ENCODE measurements at places on chromosomes 11 and 22.
A peak's percentile ranks its signal among the peaks of the same experiment; 100 is the strongest.

- no peak for DNase-seq
These were observed 29.5 kb upstream of the SERPIND1 start for GRCh38 chr22:20744456-20744855.

DNA sequence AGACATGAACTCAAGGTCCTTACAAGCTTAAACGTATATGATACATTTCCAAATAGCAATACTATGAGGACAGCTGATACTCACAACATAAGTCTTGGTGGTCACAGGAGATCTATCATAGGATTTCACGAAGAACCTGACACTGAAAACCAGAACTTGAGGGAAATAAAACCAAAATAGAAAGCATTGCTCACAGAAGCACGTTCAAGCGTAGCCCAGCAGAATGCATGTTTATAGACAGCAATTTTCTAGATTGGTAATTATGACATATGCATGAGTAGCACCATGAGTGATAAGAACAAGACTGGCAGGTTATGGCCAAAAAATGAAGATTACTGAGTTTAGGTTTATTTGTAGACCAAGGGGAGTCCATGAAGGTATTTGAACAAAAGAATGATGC, 243.5 kb downstream of the ETS1 start:
- no peak for DNase-seq

GRCh38 chr22:41382098-41382578, 396 bp downstream of the TEF start:
- DNase-seq = peak; percentile 39

DNA sequence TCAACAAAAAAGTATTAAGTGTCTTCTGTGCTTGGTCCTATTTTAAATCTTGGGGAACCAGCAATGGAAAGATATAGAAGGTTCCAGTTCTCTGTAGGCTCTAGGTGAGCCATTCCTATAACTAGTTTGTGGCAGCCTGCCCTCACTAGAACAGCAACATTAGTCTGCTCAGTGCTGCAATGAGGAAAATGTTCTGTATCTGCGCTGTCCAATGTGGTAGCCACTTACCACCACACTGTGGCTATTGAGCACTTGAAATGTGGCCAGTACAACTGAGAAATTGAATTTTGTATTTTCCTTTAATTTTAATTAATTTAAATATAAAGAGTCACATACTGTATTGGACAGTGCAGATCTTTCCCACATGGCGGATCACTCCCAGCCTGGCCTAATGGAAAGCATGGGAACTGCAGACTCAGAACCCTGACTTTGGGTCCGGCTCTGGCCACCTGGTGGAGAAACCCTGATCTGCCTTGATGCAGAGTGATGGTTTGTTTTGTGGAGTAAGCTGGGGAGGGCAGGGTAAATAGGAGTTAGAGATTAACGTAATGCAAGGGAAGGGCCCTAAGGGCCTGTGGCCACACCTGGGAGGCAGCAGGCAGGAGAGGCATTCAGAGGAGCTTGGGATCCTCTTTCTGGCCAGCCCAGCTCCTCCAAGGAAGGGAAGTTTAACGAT, 101.0 kb downstream of the ME3 start:
- DNase-seq = peak; percentile 75

DNA sequence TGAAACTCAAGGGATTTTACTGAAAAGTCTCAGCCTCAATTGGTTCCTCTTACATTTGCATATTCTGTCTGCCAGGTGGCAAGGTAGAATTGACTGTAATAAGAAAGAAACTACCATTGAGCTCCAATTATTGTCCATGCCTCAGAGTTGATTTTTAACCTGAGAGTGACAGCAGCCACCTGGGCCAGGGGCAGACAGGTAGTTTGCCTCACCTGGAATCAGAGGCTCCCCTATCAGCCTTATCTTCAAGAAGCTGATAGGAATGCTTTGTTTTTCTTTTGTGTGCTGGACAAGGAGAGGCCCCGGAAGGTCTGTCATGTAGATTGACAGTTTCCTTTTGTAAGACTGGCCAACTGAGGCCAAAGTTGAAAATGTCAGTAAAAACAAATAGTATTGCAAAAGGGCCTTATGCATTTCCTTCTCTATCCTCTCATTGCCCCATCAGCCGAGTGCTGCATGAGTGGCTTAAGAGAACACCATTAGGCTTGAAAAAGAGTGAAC, 34.1 kb downstream of the CD44 start:
- no peak for DNase-seq

DNA sequence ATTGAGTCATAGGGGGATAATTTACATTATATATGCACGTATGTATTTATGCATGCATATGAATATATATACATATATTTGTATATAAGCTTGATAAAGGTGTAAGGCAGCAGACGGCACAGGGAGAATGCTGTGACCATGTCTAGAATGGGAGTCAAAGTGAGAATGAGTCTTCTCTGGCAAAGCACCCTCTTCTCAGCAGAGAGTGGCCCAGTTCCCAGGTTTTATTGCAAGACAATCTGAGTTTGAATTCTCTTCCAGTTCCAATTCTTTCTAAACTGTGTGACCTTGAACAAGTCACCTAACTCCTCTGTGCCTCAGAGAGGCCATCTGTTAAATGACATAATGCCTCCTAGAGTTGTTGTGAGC, 13.8 kb downstream of the EHF start:
- DNase-seq = no peak

DNA sequence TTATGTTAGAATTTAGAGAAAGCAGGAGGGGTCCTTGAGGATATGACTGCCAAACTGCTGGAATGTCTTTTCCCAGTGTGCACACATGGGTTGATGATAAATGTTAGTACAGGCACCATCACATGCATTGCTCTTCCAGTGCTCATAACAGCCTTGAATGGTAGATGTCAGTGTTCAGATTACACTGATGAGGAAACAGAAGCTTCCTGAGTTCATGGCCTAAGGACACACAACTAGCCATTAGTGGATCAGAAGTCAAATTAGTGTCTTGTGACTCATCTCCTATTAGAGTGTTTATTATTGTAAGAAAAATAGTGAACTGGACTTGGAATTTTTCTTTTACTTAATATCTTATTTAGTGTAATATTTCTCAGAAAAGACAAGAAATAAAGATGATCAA, 241.5 kb downstream of the DDX10 start:
- DNase-seq = peak; percentile 56

DNA sequence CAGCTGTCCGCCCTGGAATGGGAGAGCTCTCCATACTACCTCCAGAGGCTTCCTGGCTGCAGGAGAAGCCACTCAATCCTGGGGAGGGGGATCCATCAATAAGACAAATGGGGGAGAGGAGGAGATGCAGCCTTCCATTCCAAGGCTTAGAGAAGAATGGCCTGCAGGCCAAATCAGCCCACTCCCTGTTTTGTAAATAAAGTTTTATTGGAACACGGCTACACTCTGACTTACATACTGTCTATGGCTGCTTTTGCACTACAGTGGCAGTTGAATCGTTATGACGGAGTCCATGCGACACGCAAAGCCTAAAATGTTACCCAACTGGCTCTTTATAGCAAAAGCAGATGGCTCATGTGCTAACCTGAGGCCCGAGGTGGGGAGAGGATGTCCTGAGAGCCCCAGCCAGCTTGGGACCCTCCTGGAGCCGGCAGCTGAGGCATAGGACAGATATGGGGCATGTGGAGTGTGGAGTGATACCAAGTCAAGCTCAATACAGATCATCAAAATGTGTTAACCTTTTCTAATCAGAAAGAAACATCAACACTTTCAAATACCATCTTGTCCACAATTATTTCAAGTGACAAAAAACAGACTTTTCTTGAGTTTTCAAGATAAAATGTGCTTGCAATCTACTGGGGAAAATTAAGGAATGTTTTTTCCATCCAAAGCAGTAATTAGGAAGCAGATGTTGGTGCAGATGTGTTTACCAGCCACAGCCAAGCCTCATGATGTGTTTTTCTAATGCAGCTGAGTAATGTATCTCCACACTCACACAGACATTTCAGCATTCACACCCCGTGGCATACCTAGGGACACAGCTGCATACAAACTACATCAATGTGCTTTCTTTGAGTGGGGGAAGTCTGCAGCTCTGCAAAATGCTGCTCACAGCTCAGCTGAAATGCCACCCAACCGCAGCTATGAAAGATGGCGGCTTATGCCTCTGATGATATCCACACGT, 181.6 kb downstream of the SHANK2 start:
- DNase-seq = no peak

GRCh38 chr22:17087498-17088131, 2.8 kb downstream of the IL17RA start:
- DNase-seq = no peak

- no peak for DNase-seq
These were observed 375.9 kb downstream of the GUCY1A2 start for GRCh38 chr11:106642331-106642730.

GRCh38 chr22:30253205-30253852, 6.8 kb upstream of the LIF start:
- no peak for DNase-seq

DNA sequence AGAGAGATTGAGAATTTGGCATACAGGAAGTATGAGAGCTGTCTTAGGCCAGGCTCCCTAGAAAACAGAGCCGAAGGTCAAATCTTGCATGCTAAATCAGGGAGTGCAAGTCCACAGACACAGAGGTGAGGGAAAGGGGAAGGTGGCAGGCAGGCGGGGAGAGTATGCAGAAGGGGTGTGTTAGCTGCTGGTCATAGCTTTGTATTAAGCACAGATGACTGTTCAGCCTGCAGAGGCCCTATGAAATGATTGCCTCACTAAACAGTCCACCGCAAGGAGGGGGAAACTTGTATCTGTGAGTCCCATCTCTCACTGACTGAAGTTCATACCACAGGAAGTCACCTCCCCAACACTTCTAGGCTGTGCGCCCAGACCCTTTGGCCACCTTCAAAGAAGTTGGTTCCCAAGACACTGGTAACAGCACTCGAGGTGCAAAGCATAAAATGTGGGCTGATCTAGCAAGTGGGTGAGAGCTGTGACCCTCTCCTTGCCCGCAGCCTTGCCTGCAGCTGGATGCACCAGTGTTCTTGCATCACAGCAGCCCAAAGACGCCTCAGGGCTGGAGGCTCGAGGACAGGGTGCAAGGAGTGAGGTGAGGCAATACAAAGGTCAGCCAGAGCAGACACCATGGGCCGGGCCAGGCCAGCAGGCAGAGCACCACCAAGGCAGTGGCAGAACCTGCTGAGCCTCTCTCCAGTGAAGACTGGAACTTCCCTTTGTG, 115.3 kb upstream of the TBCEL start:
- no peak for DNase-seq

DNA sequence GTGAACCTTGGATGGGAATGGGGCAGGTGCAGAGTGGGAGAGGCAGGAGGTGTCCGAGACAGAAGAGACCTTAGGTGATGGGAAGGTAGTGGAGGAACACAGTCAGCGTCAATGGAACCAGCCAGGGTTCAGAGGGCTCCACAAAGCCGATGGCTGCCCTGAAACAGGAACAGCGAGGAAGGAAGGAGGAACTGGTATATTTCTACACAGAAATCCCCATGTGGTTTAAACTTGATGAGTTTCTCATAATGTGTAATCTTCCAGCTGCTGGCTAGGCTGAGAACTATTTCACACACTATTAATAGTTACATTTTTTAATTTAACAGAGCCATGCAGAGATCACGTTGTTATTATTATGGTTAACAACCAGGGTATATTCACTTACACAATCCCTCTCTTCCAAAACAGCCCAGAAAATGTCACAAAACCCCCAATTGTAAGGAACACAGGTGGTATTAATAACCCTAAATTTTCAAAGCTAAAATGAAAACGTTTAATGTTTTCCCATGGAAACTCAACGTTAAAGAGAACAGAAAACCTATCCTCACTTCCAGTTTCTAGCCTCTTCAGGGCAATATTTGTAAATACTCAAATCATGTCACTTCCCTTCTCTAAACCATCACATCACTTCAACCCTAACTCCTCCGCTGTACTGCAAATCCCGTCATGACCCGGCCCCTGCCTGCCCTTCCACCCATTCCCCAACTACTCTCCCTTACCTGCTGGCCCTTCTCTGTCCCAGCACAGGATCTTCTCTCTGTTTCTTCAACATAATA, 74.5 kb upstream of the ARFGAP3 start:
- no peak for DNase-seq

- peak; percentile 42 for DNase-seq
These were observed 64.7 kb downstream of the MTMR3 start for GRCh38 chr22:29947410-29948384.

- no peak for DNase-seq
These were observed 2.4 kb downstream of the CSDC2 start for GRCh38 chr22:41563051-41563711.

GRCh38 chr11:5846701-5847100, 5.0 kb upstream of the OR52E6 start:
- no peak for DNase-seq

- DNase-seq = no peak
These were observed 133.6 kb upstream of the SESN3 start for GRCh38 chr11:95364324-95365295.

GRCh38 chr11:86014221-86014620, 54.7 kb downstream of the PICALM start:
- peak; percentile 54 for DNase-seq

DNA sequence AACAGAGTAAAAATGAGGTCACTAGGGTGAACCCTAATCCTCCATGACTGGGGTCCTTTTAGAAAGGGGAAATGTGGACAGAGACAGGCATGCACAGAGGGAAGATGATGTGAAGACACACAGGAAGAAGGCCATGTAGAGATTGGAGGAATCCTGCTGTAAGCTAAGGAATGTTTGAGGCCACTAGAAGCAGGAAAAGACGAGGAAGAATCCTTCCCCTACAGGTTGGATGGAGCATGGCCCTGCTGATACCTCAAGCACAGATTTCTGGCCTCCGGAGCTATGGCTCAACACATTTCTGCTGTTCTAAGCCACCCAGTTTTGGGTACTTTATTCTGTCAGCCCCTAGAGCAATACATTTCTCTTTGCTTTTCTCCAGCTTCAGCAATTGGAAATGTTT, 486.9 kb downstream of the MIAT start:
- no peak for DNase-seq

DNA sequence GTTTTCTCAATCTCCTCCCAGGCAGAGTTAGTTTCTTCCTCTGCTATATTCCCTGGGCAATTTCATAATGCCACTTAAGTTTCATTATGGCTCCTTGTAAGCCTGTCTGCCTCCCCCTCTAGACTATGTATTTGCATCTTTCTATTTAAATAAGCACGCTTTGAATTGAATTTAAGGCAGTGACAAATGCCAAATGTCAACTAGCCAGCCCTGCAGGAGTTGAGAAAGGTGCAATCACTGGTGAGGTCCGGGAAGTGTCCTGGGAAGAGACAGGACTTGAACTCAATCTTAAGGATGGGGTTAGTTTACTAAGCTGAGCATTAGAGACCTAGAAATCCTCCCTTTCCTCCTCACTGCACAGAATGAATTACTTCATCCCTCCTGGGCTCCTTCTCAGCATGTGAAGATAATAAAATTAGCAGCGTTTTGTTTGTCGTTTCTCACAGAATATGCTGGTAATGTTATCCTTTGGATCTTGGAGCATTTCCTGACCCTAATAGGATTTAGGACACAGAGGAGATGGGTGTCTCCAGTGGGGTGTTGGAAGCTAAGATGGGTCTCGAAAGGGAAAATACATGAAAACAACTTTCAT, 1.6 kb downstream of the TCP11L1 start:
- DNase-seq = no peak

All from SK-MEL-5 (cell line).